ENCODE measurements at places on chromosomes 6 and 20.

GRCh38 chr20:50794181-50794845, 548 bp upstream of the BCAS4 start:
- no peak for DNase-seq

GRCh38 chr6:90497411-90497810, 89.5 kb downstream of the MAP3K7 start:
- DNase-seq: no peak

DNA sequence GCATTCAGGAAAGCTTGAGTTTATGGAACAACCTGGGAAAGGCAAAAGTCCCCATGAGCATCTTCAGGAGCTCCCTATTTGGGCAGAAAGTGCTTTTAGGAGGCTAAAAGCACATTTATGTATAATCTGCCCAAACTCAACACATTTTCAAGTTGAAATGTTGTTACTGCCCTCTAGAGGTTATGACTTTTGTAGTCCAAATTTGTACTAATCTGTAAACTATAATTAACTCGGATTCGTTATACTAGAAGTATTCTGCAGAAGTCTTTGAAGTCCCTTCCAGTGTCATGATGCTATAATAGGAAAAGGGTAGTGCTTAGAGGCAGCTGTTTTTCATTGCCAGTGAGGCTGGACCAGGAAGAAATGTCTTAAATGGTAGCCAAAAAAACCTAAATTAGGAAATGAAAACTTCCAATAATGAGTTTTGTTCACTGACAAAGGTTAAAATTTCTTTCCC, 44.8 kb upstream of the EMILIN3 start:
- no peak for DNase-seq

GRCh38 chr6:138052783-138053182, 54.4 kb downstream of the PERP start:
- no peak for DNase-seq

DNA sequence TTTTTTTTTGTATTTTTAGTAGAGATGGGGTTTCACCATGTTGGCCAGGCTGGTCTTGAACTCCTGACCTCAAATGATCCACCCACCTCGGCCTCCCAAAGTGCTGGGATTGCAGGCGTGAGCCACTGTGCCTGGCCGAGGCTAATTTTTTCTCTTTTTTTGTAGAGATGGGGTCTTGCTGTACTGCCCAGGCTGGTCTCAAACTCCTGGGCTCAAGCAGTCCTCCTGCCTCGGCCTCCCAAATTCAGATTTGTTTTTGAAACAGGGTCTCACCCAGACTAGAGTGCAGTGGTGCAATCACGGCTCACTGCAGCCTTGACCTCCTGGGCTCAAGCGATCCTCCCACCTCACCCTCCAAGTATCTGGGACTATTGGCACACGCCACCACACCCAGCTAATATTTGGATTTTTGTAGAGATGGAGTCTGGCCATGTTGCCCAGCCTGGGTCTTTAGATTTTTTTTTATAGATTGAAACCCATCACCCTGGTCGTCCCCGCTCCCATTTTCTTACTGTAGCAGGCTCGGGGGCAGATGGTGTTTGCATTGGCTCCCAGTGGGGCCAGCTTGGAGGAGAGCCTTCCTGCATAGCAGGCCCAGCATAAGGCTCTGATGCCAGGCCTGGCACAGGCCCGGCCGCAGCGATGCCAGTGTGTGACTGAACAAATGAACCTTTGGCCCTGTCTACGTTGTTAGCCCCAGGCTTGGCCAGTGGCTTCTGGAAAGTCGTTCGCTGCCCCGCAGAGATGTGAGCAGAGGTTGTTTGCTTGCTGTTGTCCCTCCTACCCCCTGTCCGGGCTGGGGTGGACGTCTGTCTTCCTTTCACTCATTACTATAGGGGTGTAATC, 4.3 kb upstream of the MTG2 start:
- no peak for DNase-seq

DNA sequence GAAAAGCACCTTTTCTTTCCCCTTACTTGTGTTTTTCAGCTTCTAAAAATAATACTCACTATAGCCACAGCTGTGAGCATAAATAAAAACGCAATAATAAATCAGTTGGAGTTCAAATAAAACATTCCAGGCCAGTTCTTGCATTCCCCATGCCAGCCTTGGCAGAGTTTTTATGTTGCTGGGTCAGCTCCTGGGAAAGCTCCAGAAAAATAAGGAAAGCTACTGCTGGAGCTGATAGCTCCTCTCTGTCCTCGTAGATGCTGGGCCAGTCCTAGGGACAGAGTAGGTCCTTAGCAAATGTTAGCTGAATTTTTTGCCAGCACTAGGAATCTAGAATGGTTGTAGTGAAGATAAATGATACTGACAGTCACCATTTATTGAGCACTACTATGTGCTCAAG, 389.0 kb upstream of the SYNCRIP start:
- DNase-seq: no peak

- DNase-seq: no peak
Measured at GRCh38 chr6:158978757-158979156, 21.2 kb downstream of the RSPH3 start.

- no peak for DNase-seq
Measured at GRCh38 chr20:24478584-24478983, 9.2 kb downstream of the SYNDIG1 start.

GRCh38 chr6:161772176-161772575, 498.3 kb upstream of the AGPAT4 start:
- no peak for DNase-seq

- no peak for DNase-seq
Measured at GRCh38 chr6:56852260-56853010, 102.5 kb upstream of the BEND6 start.

GRCh38 chr20:51174536-51174935, 151.6 kb upstream of the KCNG1 start:
- DNase-seq: no peak

DNA sequence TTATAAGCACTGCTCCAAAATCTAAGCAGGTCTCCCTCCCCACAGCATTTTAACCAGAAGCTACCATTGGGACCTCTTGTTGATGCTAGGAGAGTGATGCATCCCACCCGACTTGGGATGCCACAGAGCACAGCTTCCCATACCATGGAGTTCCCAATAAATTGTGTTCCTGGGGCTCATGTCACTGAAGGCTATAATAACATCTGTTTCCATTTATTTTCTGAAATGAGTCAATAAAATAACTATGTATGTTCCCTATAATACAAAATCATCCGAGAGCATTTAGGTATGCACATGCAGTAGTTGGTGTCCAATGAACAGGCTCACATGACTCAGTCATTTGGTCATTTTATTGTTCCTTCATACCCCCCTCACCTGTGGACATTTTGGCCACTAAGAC, 204.2 kb downstream of the TBC1D7 start:
- no peak for DNase-seq

- DNase-seq: no peak
Measured at GRCh38 chr6:39152262-39152661, 37.3 kb upstream of the SAYSD1 start.

- DNase-seq: no peak
Measured at GRCh38 chr6:21769405-21769861, 175.9 kb downstream of the SOX4 start.

- DNase-seq: no peak
Measured at GRCh38 chr20:50308513-50309279, 118.1 kb downstream of the CEBPB start.

DNA sequence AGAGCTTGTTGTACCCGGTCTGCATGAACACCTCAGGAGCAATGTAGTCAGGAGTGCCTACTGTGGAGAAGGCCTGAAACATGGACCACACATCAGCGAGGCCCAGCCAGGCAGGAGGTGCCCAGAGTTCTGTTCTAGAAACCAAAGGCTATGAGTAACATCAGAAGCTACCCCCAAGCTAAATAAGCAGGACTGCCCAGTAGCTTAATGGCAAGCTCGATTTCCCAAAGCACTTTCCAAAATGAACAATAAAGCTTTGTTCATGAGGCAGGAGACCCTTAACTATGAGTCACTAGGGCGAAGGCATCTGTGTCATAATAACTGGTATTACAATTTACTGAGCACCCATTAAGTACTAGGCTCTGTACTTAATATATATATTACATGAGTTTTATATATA, 47.4 kb downstream of the STK38 start:
- DNase-seq: no peak

GRCh38 chr6:3227363-3228045, at the start of gene TUBB2B:
TUBB2B (minus strand) TSS chr6:3227653; CDS start chr6:3227543, 110 bp downstream.
- no peak for DNase-seq

GRCh38 chr6:85452441-85452881, 2.6 kb downstream of the NT5E start:
- no peak for DNase-seq

DNA sequence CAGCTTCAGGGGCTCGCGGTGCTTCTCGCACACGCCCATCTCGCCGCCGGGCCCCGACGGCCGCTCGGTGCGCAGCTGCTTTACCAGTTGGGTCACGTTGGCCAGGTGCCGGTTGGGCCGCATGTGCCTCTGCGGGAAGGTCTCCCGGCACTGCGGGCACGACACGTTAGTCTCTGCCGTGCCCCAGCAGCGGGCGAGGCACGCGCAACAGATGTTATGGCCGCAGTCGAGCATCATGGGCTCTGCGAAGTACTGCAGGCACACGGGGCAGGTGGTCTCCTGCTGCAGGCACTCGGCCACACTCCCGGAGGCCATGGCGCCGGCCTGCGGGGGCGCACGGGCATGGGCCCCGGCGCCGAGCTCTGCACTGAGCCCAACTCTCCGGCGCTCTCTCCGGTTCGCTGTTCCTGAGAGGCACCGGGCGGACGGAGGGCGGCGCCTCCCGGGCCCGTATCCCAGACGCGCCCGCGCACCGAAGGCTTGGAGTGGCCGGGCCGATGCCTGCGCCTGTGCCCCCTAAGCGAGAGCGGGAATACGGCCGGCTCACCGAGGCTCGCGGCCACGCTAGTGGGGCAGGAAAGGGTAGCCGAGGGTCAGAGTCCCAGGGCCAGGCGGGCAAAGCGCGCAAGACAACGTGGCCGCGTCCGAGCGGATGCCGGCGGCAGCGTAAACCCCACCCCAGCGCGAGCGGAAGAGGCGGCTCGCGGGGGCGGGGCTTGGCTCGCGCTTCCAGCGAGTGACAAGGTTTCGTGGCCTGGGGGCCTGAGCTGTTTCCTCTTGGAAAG, at the start of gene TRIM27:
TSS of gene TRIM27 (minus strand) at position 668 of the 785 bp plus-strand sequence. CDS start at position 315, 353 bp downstream.
- peak; percentile 79 for DNase-seq

DNA sequence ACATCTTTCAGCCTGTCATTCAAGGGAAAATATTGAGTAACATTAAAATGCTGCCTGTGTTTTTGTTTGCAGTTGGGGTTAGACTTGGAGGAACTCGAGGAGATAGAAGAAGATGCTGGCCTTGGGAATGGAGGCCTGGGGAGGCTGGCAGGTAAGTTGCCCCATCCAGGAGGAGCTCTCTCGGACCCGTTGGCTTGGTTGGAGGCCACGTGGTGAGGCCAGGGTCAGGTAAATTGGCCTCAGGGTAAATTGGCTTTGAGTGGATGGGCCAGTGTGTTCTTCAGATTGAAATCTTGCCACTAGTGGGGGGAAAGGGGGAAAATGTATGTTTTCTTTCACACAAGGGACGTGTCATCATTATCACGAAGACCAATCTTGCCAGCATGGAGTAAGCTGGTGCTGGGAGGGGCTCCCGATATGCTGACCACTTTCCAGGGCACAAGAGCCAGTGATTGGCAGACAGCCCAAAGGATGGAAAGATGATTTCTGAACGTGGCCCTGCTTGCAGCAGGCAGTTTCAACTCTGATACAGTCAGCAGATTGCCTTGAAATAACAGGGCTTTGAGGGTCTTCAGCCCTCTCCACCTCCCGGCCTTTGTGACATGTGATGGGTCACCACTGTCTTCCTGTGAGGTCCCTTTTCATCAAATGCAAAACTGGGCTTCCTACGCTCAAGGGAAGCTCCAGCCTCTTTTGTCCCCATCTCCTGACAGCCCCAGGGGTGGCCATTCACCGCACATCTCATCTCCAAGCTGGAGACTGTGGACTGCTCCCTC, 21.4 kb downstream of the PYGB start:
- no peak for DNase-seq

DNA sequence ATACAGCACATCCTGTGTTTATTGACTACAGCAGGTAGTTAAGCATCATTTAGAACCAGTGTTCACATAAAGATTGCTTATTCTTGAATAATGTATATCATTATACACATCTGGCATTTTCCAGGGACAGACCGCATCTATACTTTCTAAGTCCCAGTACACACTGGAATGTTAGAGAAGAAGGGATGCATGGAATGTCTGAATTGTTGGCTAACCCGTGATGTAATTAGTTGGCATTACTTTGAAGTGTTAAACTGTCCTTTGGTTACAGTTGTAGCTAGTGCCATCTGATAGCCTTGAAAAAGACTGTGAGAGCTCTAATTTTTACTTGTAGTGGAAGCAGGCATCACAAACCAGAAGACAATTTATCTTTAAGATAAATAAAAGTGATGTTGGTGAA, 29.8 kb upstream of the MCHR2 start:
- no peak for DNase-seq

GRCh38 chr20:40668449-40669228, 20.4 kb downstream of the MAFB start:
- no peak for DNase-seq

- peak; percentile 41 for DNase-seq
Measured at GRCh38 chr6:135114355-135115145, 59.9 kb upstream of the HBS1L start.

DNA sequence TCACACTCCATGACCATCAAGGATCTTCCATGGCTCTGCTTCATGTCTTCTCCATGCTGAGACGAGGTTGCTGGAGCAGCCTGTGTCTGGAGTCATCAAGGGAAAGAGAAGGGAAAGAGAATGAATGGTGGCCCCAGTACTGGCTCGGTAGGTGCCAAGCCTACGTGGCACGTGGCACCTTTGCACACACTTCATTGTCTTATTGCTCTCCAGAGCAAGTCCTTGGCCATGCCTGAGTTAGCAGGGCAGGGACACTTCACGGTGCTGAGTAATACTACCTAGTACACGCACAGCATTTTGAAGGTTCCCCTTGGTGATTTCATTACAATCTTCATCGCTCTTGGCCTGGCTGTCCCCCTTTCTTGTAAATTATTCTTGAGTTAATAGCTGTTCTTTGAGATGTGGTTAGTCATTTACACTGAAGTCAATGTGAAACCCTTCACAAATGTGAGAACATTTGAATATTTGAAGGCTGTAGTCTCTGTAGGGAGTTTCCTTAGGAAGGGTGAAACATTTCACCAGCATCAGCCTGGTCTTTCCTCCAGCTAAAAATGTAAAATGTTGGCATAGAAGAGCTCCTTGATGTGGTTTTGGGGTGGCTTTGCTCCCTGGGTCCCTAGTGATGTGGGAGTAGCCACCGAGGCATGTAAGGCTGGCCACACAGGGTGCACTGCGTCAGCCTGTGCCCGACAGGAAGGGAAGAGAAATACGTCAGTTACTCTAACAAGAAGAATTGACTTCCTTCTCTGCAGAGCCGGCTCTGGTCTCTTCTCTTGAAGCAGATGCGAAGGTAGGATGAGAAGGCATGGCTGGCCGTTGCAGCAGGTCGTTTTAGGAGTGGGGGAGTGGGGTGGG, at the start of gene SYTL3:
TSS of gene SYTL3 (plus strand) at position 766 of the 855 bp plus-strand sequence. CDS start 13,215 bp downstream, outside the sequence.
- peak; percentile 73 for DNase-seq

GRCh38 chr6:144893680-144894151, 608.6 kb downstream of the UTRN start:
- no peak for DNase-seq

- DNase-seq: no peak
Measured at GRCh38 chr6:84764332-84765049, at the start of gene TBX18. TBX18 (minus strand) TSS chr6:84764598; CDS start chr6:84764181, 417 bp downstream.

GRCh38 chr6:36142971-36143838, 12.9 kb downstream of the MAPK13 start:
- no peak for DNase-seq
